ENCODE measurements at places on chromosomes 7 and 10.

DNA sequence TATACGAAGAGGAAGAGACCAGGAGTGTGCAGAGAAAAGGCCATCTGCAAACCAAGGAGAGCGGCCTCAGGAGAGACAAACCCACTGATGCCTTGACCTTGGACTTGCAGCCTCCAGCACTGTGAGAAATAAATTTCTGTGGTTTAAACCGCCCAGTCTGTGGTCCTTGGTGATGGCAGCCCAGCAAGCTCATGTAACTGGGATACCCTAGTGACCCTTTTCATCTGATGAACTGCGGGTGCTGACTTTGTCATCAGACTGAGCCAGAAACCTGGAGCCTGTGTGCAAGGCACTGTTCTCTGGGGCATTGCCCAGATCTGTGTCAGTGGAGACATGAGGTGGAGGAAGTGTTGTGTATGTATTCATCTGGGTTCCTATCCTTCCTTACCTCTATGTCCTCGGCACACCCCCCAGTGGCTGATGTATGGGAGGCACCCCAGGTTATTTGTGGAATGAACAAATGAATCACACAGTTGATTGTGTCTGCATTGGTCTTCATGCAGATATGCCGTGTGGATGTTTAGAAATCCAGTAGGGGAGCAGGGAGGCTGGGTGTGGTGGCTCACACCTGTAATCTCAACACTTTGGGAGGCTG is 64.5 kb upstream of the BTBD16 start:
- DNase-seq, result no peak

- DNase-seq, result no peak
Observed at GRCh38 chr7:66362136-66362535, 157.0 kb downstream of the TPST1 start.

- DNase-seq, result no peak
Observed at GRCh38 chr7:117493460-117493859, 13.6 kb downstream of the CFTR start.

DNA sequence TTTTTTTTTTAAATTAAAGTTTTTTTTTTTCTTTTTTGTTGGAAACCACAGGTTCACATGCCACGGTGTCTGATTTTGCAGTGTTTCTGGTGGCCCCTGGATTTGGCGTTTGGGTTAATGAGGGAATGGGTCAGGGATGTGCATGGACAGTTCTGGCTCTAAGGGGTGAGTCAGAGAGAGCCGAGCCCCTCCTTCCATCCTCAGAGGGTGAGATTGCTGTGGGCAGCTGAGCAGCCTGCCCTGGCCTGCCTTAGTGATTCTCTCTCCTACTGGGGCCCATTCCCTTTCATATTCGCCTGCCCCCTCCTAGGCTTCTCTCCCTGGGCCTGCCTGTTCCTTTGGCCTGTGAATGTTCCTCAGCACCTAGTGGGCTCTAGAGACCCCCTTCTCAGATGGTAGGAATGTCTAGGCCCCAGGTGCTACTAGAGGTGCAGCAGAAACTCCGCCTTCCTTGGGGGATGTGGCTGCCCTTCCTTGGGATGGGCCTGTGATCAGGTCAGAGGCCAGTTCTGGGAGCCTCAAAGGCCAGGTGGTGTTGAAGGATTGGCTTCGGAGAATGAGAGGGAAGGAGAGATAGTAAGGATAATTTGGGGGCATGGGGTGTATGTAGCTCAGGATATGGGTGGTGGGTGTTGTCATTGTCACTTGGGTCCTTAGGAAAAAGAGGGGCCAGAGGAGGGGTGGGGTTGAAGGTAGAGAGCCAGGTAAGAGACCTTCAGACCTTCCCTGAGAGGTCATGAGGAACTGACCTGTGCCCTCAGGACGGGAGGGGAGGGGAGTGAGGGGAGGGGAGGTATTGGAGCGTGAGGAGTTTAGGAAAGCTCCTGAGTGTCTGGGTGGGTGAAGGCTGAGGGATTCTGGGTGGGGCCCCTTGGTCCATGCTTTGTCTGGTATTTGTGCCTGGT is 19.8 kb downstream of the TSPAN14 start:
- DNase-seq, result no peak

GRCh38 chr7:106100863-106101629 is 11.1 kb downstream of the SYPL1 start:
- no peak for DNase-seq

GRCh38 chr7:107253599-107253998 is 84.8 kb downstream of the HBP1 start:
- no peak for DNase-seq

DNA sequence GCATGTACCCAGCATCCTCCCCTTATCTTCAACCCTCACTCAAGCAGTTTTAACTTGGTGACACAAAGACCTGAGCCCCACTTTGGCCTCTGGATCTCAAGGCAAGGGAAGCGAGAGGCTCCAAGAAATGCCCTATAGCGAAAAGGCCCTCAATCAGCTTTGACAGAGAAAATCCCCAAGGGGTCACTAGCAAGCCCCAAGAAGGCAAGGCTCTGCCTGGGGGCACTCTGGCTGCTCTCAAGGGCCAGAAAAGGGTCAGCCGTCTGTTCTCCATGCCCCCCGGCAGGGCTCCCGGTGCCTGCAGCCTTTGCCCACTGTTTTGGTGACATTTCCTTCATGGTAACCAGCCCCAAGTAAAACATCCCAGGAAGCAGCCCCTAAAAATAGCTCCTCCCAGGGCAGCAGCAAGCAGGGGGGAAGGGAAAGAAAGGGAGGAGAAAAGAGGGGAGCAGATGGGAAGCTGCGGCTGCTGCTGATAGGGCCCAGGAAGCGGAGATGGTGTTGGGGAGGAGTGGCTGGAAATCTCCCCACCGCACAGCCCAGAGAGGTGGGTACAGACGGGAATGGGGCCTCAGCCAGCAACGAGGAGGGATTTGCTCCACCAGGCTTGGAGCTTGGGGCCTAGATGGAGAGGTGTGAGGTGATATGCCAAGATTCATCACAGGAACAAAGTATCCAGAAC is 7.1 kb downstream of the CAMK2G start:
- no peak for DNase-seq

DNA sequence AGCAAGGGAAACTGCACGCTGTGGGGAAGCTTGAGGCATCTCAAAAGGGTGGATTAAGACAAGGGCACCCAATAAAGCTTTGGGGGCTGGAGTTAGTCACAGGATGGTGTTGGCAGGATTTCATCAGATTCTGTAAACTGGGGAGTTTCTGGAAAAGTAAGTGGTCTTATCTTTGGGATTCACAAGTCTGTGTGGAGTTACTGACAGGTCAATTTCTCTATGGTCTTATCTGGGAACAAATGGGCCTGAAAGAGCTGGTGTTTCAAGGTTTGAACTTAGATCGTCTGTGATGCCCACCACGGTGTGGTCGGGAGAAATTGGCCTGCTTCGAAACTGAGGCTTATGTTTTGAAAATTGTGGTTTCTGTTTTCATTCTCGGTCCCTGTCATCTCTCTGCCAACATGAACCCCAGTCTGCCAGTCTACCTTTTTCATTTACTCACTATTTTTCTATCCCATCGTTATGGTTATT is 23.8 kb upstream of the AOAH start:
- DNase-seq, result no peak

- DNase-seq, result no peak
Observed at GRCh38 chr10:45580371-45581215, 92.0 kb downstream of the ZFAND4 start.

DNA sequence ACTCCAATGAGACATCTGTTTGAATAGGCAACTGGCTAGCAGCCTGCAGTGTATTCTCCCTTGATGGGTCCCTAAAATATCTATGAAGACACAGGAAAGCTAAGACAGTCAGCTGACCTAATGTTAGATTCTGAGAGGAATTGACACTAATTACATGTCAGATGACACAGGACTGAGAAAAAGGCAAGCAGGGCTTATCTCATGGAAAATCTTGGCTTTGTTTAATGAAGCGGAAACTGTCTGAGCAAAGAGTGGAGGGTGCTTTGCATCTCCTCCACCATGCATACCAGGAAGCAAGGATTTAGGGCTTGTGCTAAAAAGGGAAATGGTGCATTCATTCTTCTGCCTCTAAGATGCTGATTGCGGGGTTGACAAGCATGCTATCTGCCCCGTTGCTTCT is 135.5 kb upstream of the GLI3 start:
- no peak for DNase-seq

GRCh38 chr10:132511121-132512051 is 26.2 kb upstream of the INPP5A start:
- no peak for DNase-seq

GRCh38 chr7:140673063-140673773 is 473 bp downstream of the ADCK2 start:
- DNase-seq, result peak; percentile 19

DNA sequence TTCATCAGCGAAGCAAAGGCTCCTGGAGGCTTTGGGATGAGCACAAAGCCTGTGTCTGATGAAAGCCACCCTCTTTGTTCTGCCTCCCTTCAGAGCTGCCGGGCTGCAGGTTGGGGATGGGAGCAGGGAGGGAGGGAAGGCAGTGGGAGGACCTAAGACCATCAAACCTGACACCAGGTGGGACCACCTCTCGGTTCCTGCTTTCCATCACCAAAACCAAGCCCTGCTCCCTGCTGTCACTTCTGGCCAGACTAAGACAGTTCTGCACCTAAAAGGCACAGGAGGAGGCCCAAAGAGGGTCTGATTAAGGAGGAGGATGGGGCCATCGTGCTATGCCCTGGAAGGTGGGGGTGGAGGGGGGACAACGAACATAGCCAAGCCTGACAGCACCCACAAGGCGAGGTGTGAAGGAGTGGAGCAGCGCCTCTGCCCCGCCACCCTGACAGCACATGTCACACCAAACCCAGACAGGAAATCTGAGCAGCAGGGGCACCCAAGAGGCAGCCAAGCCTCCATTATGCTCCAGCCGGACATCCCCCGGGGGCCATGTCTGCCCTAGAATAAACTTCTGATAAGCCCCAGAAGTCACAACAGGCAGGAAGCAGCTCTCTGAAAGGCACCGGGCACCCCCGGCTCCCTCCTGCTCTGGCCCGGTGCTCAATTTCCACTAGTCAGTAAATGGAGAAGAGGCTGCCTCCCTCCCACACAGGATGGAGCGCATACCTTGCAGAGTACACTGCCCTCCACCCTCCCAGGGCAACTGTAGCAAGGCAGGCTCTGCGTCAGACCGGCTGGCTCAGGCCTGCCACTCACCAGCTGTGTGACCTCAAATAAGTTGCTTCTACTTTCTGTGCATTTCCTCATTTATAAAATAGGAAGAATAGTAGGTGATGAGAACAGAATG is 48.9 kb downstream of the DLG5 start:
- no peak for DNase-seq

- DNase-seq, result no peak
Observed at GRCh38 chr10:49274886-49275285, 24.1 kb upstream of the C10orf71 start.

GRCh38 chr7:52799817-52800216 is 235.6 kb upstream of the POM121L12 start:
- DNase-seq, result no peak
